ENCODE measurements at places on chromosomes 13 and 19. TPM values are rescaled to one million over a fixed set of nuclear protein-coding genes. Genes with fewer than 3 reads are reported as not detected.
A peak's percentile ranks its signal among the peaks of the same experiment; 100 is the strongest.

DNA sequence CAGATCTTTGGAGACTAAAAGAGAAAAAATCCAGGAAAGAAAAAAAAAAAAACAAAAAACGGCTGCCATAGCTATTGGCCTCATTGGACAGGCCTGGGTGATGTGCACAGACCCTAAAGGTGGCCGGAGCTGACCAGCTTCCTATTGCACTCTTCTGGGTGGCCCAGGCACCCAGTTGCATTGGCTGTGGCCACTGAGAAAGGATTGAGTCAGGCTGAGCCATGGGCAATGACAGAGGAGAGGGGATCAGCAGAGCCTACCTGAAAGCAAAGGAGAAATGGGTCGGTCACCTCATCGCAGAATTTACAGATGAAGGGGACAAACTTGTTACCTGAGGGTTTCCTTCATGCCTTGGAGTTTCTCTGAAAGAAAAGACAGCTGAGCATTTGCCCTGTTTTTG lies 17.3 kb downstream of the HMGB1 start:
- no peak for DNase-seq
- no peak overlapping the region for H3K4me3 ChIP-seq
- peaks cover 10% of the 10 kb centered on the region for H3K27me3 ChIP-seq
- no peaks in the 10 kb centered on the region for H3K36me3 ChIP-seq
- no peak overlapping the region for H3K27ac ChIP-seq

- H3K36me3 ChIP-seq = no peaks in the 10 kb centered on the region
- DNase-seq = no peak
- H3K27ac ChIP-seq = no peak overlapping the region
- H3K27me3 ChIP-seq = peaks cover 18% of the 10 kb centered on the region
- peaks cover 5% of the 10 kb centered on the region for H3K4me1 ChIP-seq
These were observed 5.3 kb upstream of the PTPRS start for GRCh38 chr19:5345895-5346386.

- no peak overlapping the region for H3K4me3 ChIP-seq
- H3K27me3 ChIP-seq = no peaks in the 10 kb centered on the region
- H3K36me3 ChIP-seq = no peaks in the 10 kb centered on the region
- H3K27ac ChIP-seq = no peak overlapping the region
These were observed 178.5 kb downstream of the PRR20E start for GRCh38 chr13:57345526-57345925.

- no peaks in the 10 kb centered on the region for H3K27me3 ChIP-seq
- peaks cover 50% of the 10 kb centered on the region for H3K4me1 ChIP-seq
- H3K4me3 ChIP-seq = no peak overlapping the region
These were observed 34.8 kb upstream of the NDFIP2 start for GRCh38 chr13:79445968-79446645.

DNA sequence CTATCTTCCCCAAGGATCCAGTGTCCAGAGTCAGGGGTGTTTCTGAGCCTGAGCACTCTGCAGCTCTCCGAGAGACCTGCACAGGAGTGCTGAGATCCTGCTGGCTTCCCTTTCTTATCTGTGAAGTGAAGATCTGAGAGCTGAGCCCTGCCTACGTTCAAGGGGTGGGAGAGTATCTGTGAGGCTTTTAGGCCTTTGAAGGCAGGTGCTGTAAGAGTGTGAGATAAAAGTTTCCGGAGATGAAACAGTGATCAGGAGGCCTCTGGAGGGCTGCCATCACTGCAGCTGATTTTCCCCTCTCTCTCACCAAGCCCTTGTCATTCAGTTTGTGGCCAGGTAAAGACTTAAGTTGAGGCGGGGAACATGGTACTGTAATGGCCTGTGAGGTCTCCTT lies 83.1 kb downstream of the AKAP11 start:
- H3K27ac ChIP-seq = peak overlapping the region; percentile 96
- DNase-seq = peak; percentile 68
- no peaks in the 10 kb centered on the region for H3K27me3 ChIP-seq
- peaks cover 39% of the 10 kb centered on the region for H3K4me1 ChIP-seq

DNA sequence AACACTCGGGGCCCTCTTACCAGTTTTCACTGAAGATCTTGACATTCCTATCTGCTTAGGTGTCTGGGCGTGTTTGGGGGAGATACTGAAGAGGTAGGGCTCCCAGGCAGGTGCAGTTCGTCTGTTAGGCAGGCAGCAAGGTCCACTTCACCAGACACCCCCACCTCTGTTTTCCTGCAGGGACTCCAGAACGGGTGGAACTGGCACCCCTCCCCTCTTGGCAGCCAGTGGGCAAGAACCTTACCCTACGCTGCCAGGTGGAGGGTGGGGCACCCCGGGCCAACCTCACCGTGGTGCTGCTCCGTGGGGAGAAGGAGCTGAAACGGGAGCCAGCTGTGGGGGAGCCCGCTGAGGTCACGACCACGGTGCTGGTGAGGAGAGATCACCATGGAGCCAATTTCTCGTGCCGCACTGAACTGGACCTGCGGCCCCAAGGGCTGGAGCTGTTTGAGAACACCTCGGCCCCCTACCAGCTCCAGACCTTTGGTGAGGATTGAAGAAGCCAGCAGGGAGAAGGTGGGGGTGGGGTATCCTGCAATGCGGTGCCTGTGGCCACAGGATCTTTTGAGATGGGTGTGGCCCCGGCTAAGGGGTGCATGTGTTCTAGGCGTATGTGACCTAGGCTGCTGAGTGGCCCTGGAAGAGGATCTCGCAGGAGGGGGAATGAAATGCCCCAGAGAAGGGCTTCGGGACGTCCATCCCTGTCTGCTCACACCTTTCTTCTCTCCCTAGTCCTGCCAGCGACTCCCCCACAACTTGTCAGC lies 3.3 kb upstream of the ICAM4 start:
- peaks cover 59% of the 10 kb centered on the region for H3K4me1 ChIP-seq
- H3K4me3 ChIP-seq = no peak overlapping the region
- peaks cover 9% of the 10 kb centered on the region for H3K27me3 ChIP-seq

DNA sequence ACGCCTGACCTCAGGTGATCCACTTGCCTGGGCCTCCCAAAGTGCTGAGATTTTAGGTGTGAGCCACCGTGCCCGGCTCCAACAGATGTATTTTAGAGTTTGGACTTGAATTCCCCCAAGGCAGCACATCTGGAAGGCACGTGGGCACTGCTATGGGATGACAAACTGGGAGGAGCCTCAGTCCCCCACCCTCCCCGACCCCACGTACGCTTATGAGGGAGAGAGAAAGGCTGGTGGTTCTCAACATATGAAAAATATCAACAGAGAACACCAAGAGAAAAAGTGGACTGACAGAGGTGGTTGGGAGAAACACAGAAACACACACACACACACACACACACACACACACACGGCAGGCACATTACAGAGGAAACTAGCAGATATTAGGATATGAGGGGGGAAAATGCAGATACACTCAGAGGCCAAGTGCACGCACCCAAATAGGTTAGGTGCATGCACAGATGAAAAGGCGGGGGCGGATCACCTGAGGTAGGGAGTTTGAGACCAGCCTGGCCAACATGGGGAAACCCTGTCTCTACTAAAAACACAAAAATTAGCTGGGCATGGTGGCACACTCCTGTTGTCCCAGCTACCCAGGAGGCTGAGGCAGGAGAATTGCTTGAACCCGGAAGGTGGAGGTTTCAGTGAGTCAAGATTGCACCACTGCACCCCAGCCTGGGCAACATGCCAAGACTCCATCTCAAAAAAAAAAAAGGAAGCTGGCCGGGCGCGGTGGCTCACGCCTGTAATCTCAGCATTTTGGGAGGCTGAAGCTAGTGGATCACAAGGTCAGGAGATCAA lies 3.2 kb downstream of the STX10 start:
- H3K4me3 ChIP-seq = no peak overlapping the region
- H3K27me3 ChIP-seq = no peaks in the 10 kb centered on the region
- DNase-seq = no peak

Gene SCEL
- not detected for total RNA-seq

DNA sequence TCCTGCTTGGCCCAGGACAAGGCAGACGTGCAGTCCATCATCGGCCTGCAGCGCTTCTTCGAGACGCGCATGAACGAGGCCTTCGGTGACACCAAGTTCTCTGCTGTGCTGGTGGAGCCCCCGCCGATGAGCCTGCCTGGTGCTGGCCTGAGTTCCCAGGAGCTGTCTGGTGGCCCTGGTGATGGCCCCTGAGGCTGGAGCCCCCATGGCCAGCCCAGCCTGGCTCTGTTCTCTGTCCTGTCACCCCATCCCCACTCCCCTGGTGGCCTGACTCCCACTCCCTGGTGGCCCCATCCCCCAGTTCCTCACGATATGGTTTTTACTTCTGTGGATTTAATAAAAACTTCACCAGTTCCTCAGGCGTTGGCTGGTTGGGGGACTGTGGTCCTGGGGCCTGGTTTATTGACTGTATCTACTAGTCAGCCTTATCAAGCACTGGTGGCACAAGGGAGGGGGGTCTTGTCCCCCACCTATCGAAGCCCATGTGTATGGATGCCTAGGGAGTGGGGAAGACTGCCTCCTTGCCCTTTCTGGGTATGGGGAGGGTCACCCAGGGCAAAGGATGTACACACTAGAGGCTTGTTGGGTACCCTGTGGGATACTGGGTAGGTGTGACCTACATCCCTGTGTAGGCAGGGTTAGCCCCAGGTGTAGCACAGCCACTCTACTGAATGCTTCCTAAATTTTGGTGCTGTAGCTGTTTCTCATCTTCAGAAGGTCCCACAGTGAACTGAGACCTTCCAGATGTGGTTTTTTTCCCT lies 4.4 kb downstream of the CHMP2A start:
- peaks cover 48% of the 10 kb centered on the region for H3K4me1 ChIP-seq
- H3K36me3 ChIP-seq = peaks cover 81% of the 10 kb centered on the region
- H3K27me3 ChIP-seq = no peaks in the 10 kb centered on the region

Gene ZNF729
- not detected for total RNA-seq

Gene ADGRE2
- total RNA-seq = 0.29 TPM

- H3K4me1 ChIP-seq = peaks cover 1% of the 10 kb centered on the region
- H3K27ac ChIP-seq = no peak overlapping the region
- no peaks in the 10 kb centered on the region for H3K36me3 ChIP-seq
- no peak for DNase-seq
- no peak overlapping the region for H3K4me3 ChIP-seq
These were observed 79.5 kb upstream of the SERP2 start for GRCh38 chr13:44293908-44294735.

GRCh38 chr19:12287958-12288500 lies 6.7 kb downstream of the ZNF44 start:
- no peak for DNase-seq
- peaks cover 57% of the 10 kb centered on the region for H3K36me3 ChIP-seq
- H3K4me1 ChIP-seq = peaks cover 36% of the 10 kb centered on the region
- H3K4me3 ChIP-seq = no peak overlapping the region
- H3K27me3 ChIP-seq = no peaks in the 10 kb centered on the region
- no peak overlapping the region for H3K27ac ChIP-seq

DNA sequence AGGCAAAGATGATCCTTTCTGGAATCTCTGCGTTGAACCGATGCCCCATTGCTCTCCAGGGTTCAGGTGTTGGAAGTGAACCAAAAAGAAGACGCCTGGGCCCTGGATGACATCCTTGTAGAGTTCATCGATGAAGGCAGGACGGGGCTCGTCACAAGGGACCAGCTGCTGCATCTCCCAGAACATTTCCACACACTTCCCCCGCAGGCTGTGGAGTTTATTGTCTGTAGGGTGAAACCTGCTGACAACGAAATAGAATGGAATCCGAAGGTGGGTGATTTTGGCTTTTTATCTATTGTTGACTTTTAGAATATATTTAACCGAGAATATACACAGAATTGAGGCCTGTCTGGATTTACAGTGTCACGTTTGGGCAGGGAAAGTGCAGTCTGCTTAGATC lies 58.4 kb downstream of the SLC7A9 start:
- H3K27ac ChIP-seq = no peak overlapping the region
- H3K4me1 ChIP-seq = peaks cover 11% of the 10 kb centered on the region
- no peaks in the 10 kb centered on the region for H3K36me3 ChIP-seq
